ENCODE measurements at places on chromosomes 6 and 20.

GRCh38 chr20:32885952-32886351 lies 27.2 kb downstream of the EFCAB8 start:
- DNase-seq = no peak

DNA sequence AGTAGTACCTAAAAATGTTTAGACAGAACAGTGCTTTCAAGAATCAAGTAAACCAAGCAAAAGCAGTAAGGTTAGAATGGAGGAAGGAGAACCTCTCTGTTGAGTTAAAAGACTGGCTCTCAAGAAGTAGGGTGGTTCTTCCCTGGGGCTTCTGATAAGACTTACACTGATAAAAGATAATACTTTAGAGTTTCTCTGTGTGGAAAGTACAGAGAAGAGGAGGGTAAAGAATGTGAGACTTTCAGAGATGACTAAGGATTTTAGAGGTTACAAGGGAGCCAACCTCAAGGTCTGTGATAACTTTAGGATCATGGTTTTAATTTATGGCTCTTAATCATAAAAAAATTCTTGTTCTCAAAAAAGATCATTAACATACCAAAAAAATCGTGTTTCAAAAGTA lies 30.9 kb upstream of the ALDH8A1 start:
- DNase-seq = no peak

DNA sequence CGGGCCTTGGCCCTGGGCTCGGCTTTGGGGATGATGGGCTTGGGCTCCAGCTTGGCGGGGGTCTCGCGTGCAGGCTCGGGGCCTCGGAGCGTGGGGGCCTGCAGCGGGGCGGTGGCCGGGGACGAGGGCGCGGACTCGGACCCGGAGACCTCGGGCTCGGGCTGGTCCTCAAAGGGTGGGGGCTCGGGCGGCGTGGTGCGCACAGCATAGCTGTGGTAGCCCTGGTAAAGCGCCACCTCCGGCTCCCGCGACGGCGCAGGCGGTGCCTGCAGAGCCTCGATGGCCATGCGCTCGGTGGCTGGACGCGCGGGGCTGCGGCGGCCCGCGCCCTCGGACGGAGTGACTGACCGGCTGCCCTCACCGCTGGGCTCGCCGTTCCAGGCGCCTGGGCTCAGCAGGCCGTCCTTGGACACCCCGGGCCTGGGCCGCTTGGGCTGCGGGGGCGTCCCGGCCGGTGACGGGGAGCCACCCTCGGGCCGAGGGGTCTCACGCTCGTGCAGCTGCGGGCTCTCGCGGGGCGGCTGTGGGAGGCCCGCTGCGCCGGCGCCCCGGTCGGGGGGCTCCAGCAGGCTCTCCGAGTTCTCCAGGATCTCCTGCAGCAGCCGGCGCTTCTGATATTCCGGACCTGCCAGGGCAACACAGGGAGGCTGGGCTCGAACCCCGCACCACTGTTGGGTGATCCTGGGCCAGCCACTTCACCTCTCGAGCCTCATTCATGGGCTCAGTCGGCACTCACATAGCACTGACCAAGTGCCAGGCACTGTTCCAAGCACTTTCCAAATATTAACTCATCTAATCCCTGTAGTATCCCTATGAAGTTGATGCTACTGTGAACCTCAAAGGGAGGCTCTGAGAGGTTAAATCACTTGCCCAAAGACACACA lies 71.0 kb downstream of the JPH2 start:
- DNase-seq = no peak

GRCh38 chr6:14129575-14129974 lies 12.0 kb downstream of the CD83 start:
- no peak for DNase-seq

GRCh38 chr6:52385074-52385473 lies 23.1 kb downstream of the PAQR8 start:
- DNase-seq = no peak

GRCh38 chr6:45365036-45365435 lies 12.7 kb downstream of the SUPT3H start:
- DNase-seq = no peak

- no peak for DNase-seq
Measured at GRCh38 chr6:84769306-84769705, 4.9 kb upstream of the TBX18 start.

DNA sequence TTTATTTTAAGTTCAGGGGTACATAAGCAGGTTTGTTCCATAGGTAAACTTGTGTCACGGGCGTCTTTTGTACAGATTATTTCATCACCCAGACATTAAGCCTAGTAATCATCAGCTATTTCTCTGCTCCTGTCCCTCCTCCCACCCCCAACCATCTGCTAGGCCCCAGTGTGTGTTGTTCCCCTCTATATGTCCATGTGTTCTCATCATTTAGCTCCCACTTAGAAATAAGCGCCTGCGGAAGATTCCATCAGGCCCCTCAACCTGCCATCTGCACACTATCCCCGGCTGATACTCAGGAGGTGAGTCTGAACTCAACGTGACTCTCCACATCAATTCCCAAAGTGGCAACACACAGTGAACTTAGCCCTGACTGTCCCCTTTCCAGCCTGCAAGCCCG lies 228.0 kb upstream of the SYNDIG1 start:
- DNase-seq = no peak

GRCh38 chr6:13709689-13710551 lies 1.7 kb downstream of the RANBP9 start:
- DNase-seq = no peak

- no peak for DNase-seq
Measured at GRCh38 chr6:147776631-147777213, 268.2 kb downstream of the SAMD5 start.

GRCh38 chr6:111661541-111662061 lies 55.9 kb upstream of the TRAF3IP2 start:
- DNase-seq = no peak

DNA sequence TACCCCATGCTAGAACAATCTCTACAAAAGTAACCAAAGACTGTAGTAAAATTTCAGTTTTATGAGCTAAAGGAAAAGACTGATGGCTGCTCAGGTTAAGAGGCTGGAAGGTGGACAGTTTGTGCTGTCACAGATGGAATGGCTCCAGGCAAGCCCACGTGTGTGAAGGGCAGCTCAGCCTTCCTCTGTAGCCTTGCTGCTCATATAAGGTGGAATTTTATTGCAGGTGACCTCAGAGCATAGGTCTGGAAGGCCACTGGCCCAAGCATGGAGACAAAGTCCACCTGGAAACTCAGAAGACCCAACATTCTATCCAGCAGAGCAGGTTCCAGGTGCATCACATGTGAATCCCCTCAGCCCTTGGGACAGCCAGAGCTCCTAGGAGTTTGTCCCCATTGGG lies 53.6 kb downstream of the KAT14 start:
- DNase-seq = no peak
